ENCODE measurements at places on chromosomes 7 and 10.

DNA sequence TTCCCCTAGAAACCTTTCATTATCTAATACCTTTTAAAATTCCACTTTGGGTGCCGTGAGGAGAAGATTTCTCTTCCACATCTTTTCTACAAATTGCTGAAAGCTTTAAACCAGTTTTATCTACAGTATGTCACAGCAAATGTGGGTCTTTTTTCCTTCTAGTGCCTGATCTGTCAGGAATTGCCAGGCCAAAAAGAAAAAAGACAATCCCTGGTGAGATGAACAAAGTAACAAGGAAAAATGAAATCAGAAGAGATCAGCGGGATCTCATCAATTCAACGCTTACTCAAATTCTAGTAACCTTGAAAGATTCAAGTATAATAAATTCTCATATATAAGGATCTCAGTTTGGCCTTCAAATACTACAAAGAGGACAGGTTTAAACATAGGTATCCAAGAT is 449.5 kb downstream of the CALN1 start:
- no peak for DNase-seq

- DNase-seq = no peak
Measured at GRCh38 chr10:79346012-79346340, 1.3 kb upstream of the PPIF start.

GRCh38 chr7:123944395-123944794 is 19.4 kb downstream of the SPAM1 start:
- DNase-seq = no peak

GRCh38 chr7:19351341-19352304 is 206.4 kb upstream of the FERD3L start:
- DNase-seq = no peak

DNA sequence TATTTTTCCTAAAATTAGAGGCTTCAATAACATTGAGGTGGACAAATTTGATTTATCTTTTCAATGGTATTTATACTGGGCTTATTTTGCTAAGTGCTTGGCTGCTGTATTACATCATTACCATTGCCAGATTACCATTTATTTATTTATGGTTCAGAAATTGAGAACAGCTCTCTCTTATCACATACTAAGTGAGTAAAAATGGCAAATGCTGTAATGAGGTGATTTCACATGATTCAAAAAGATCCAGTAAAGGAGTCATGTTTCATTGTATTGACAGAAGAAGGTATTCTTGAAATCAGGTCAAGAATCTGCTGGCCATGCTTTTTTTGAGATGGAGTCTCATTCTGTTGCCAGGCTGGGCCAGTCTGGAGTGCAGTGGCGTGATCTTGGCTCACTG is 322.6 kb downstream of the KIF20B start:
- no peak for DNase-seq

DNA sequence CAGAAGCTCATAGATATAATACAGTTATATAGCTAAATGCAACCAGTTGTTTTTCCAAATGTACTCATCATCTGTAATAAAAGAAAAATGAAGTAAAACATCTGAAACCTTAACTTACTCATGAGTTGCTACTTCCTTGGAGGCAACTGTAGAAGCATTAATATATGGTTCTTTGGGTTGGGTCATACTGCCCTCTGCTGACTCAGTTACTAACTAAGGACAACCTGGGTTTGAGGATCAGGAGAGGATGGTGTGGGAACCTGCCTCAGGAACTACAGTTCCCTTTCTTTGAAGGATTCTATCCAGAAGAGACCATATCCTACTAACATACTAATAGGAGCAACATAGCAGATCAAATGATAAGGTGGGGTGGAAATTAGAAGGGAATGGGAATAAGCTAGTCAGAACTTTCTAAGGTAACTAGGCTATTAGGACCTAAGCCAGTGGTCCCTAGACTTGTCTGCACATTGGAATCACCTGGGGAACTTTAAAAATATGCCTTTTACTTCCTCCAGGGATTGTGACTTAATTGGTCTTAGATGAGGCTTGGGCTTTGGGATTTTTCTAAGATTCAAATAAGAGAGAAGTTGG is 20.7 kb downstream of the COX15 start:
- peak; percentile 37 for DNase-seq

- no peak for DNase-seq
Measured at GRCh38 chr10:92656266-92656961, 33.3 kb upstream of the HHEX start.

DNA sequence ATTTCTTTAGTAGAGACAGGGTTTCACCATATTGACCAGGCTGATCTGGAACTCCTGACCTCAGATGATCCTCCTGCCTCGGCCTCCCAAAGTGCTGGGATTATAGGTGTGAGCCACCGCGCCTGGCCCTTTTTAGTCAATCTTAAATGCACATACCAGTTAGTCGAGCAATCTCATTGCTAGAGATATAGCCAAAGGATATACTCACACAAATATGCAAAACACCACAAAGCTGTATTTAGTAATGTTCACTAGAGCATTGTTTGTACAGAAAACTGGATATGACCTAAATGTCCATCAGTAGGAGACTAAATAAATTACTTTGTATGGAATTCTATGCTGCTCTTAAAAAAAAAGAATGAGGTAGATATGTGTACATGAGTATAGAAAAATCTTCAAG is 24.5 kb upstream of the IL6 start:
- no peak for DNase-seq

GRCh38 chr7:151597541-151598444 is 78.1 kb upstream of the RHEB start:
- DNase-seq = no peak

- DNase-seq = no peak
Measured at GRCh38 chr7:94642838-94643653, 12.9 kb downstream of the SGCE start.

DNA sequence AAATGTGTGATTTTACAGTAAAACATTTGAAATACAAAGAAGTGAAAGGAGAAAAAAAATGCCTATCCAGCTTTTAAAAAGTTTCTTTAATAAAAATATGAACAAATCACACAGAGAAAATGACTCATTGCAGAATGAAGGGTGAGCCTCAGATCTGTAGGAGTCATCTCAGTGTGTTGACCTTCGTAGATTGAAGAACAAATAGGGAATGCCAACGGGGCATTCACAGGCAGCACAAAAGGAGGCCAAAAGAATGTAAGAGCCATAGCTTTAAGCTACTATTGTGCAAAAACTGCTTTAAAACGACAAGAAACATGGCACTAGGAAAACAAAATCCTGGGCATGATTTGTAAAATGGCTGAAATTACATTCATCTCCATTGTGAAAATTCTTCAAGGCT is 782.7 kb upstream of the CELF2 start:
- DNase-seq = no peak

GRCh38 chr7:76201732-76202665 is at the start of gene SRRM3:
TSS of gene SRRM3 (plus strand) at chr7:76201896. CDS start at chr7:76235067, 33,171 bp downstream.
- DNase-seq = peak; percentile 81

DNA sequence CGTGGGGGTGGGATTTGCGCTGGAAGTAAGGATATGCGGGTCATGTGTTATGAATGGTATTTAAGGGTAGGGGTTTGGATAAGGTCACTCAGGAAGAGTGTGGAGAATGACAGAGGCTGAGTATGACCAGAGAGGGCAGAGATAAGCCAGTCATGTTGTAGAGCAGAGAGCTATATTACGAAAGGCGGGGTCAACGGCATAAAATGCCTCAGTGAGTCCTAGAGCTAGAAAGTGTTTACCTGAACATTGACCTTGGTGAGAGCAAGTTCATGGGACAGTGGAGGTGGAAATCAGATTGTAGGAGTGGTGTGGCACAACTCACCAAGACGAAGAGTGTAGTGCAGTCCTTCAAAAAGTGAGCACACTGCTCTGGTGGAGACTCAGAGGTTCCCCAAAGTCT is 13.8 kb downstream of the LMOD2 start:
- no peak for DNase-seq

- no peak for DNase-seq
Measured at GRCh38 chr7:148303295-148304082, 287.1 kb upstream of the C7orf33 start.

GRCh38 chr10:84563868-84564267 is 235.5 kb downstream of the CCSER2 start:
- no peak for DNase-seq

DNA sequence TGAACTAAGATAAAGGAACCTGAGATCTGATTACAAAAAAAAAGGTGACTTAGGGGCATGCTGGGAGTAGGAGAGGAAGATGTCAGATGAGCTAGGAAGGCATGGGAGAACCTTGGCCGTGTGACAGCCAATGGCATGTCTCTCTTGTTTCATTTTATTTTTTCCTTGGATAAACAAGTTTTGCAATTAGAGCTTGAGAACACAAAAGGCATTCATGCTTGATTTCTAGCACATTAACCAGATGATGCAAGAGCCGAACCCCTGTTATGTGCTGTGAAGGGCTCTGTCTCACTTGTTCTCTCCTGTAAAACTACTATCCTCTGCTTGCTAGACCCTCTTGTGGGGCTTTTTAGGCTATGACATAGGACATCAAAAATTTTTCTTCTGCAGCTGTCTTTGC is 134.3 kb upstream of the ASAH2 start:
- no peak for DNase-seq

DNA sequence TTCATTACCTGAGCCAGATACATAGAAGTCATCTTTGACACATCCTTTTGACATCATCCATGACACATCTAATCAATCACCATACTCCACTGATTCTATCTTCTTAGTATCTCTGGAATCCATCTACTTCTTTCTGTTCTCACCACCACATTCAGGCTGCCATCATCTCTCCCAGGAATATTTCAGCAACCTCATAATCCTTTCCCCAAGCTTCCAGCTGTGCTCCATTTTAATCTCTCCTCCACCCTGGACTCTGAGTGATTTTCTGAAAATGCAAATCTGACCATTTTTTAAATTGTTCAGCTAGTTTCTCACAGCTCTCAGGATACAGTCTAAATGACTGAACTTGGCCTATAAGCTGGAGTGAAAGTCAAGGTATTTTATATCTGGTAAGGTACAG is 2.5 kb upstream of the BTRC start:
- no peak for DNase-seq

DNA sequence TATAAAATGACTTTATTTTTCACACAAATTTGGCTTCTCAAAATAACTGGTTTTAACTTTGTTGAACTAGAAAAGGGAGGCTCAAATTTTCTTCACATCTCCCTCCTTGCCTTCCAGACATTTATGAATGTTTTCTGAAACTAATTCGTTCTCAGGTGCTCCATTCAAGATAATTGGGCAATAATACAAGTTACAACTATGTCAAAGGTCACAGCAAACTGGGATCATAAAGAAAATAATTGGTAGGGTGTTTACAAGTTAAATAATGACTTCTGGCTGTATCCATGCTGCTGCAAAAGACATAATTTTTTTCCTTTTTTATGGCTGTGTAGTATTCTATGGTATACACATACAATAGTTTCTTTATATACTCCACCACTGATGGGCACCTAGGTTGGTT is 75.3 kb downstream of the MINPP1 start:
- no peak for DNase-seq

GRCh38 chr7:106659963-106660861 is 746 bp downstream of the CCDC71L start:
- peak; percentile 80 for DNase-seq

DNA sequence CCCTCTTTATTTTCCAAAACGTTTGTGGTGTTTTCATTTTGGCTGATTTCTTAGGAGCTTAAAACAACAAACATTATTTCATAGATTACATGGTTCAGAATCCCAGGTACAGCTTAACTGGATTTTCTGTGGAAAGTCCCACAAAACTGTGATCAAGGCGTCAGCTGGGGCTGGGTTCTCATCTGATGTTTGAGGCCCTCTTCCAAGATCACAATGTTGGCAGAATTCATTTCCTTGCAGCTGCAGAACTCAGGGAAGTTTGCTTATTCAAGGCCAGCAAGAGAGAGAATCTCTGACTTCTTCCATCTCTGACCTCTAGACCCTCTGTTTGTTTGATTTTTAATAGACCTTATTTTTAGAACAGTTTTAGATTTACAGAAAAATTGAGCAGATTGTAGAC is 108.4 kb upstream of the AGK start:
- no peak for DNase-seq

GRCh38 chr7:156827587-156828203 is 65.3 kb downstream of the LMBR1 start:
- no peak for DNase-seq

GRCh38 chr7:111401516-111401915 is 160.8 kb downstream of the IMMP2L start:
- no peak for DNase-seq

DNA sequence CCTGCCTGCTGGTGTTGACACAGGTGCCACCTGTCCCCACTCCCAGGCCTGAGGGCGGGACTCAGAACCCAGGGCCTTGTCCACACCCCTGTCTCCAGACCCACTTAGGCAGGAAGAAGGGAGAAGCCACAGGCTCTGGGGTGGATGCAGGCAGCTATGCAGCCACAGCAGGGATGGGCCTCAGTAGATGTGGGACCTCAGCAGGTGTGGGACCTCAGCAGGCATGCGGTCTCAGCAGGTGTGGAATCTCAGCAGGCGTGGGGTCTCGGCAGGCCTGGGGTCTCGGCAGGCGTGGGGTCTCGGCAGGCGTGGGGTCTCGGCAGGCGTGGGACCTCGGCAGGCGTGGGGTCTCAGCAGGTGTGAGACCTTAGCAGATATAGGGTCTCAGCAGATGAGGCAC is 118.0 kb upstream of the PITRM1 start:
- DNase-seq = no peak

DNA sequence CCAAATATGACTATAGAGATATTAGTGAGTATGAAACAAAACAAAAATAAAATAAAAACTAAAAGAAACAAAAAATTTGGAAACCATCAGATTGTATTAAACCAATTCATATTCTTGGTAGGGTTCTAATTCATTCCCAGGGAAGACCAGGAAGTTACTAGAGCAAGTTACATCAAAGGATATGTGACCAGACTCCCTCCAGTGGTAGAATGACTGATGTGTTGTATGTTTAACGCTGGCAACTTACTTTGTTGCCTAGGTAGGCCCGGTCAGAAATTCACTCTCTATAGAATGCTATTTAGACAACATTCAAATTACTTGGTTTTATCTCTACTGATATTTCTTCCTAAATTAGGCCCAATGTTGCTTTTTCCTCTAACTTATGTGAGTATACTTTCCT is 5.2 kb downstream of the PHYHIPL start:
- no peak for DNase-seq

GRCh38 chr7:128323459-128324367 is 20.0 kb downstream of the RBM28 start:
- no peak for DNase-seq

GRCh38 chr7:96786261-96786997 is 76.8 kb upstream of the SEM1 start:
- DNase-seq = no peak

GRCh38 chr10:97079448-97079847 is 106.3 kb downstream of the SLIT1 start:
- no peak for DNase-seq

DNA sequence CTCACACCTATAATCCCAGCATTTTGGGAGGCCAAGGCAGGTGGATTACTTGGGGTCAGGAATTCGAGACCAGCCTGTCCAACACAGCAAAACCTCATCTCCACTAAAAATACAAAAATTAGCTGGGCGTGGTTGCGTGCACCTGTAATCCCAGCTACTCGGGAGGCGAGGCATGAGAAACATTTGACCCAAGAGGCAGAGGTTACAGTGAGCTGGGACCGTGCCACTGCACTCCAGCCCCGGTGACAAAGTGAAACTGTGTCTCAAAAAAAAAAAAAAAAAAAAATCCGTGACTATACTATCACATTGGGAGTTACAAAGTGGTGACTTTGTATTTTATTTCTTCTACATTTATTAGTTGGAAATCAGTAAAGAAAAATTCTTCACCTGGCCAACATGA is 101.2 kb downstream of the EPC1 start:
- DNase-seq = no peak
